IMR-90 (cell line): ENCODE measurements at places on chromosomes 1 and 21. TPM values are rescaled to one million over a fixed set of nuclear protein-coding genes. Genes with fewer than 3 reads are reported as not detected.

- peak; percentile 65 for DNase-seq
Measured at GRCh38 chr1:109371341-109371739, 26.4 kb downstream of the SORT1 start.

Gene PPIAL4G
- not detected in 2 replicates for total RNA-seq

Gene DPT
- not detected in 2 replicates for total RNA-seq

- DNase-seq = peak; percentile 71
Measured at GRCh38 chr1:115432061-115432460, 94.0 kb upstream of the NGF start.

DNA sequence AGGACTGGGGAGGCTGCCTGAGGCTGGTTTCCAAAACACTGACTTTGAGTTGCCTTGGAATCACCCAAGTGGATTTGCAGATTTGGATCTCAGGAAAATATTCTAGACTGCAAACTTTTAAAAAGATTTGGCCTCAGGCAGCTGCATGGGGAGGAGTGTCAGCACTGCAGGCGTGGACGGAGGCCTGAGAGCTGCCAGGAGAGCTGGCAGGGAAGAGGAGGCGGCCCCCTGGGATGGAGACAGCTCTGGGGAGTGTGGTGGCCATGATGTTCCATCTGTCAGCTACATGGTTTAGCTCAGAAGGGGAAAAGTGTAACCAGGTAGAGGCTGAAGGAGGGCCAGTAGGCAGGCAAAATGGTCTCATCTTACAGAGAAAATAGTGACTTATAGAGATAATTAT is 72.1 kb downstream of the VPS26C start:
- DNase-seq = no peak

DNA sequence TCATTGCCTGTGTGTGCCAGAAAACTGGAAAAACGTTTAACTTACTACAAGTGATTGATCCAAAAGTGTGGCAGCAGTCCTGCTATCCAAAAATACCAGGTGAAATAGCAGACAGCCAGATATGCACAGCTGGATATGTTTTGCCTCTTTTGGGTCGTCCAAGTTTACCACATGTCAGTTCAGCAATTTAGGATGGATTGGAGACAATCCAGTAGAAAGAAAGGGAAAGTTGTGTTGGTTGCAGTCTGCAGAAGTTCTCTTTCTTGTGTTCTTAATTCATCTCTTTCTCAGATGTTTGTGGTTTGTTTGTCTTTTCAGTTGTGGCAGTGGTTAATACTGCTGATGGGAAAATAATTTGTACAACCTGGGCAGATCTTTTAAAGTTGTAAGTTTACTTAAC is 645.0 kb downstream of the PTPRC start:
- DNase-seq = no peak

DNA sequence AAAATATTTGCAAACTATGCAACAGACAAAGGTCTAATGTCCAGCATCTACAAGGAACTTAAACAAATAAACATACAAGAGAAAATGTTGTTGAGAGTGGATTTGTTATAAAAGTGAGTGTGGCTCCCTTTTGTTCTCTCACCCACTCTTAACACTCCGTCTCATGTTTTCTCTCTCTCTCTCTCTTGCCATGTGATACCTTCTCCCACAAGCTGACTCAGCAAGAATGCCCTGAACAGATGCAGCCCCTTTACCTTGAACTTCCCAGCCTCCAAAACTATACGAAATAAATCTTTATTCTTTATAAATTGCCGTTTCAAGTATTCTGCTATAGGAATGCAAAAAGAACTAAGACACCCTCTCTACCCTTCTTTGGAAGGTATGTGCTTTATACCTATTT is 234.1 kb downstream of the ADGRL2 start:
- DNase-seq = no peak

DNA sequence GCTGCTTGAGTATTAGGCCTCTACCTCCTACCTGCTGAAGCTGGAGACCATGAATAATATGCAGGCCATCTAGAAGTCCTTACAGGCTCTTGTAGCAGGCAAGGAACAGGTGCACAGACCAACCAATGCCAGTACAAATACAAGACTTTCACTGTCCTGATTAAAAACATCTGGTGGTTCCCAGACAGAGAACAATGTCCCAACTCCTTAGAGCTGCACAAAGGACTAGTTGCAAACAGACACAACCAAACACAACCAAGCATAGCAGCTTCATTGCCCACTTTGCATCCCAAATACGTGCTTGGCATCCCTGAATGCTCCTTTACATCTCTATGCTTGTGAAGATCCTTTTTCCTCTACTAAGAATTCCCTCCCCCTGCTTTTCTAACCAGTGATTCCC is 98.1 kb upstream of the CXADR start:
- DNase-seq = no peak

DNA sequence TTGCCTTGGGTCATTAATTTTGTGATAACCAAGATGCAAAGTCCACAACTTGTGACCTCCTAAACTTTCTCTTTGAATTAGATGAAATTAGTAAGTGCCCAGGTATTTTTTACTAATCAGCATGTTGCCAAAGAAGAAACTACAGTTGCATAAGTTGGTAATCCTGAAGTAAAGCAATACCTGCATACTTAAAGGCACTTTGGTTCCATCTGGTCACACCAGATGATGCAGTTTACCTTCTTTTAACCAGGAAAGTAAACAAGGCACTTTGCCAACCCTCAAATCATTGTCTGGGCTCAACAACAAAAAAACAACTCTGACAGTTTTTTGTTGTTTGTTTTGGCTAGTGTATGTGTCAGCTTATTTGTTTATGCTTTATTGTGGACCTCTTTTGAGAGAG is 55.5 kb upstream of the DYNLT5 start:
- no peak for DNase-seq

Gene ANGPTL7
- under 0.01 TPM in 1 of 2 replicates, not detected in the other for total RNA-seq
